ENCODE measurements at places on chromosomes 5 and 9.

GRCh38 chr5:58988938-58989337 lies 406.1 kb downstream of the RAB3C start:
- DNase-seq: no peak

- DNase-seq: no peak
Observed at GRCh38 chr5:116347657-116348056, 227.0 kb downstream of the SEMA6A start.

- DNase-seq: no peak
Observed at GRCh38 chr5:116359592-116359991, 215.0 kb downstream of the SEMA6A start.

DNA sequence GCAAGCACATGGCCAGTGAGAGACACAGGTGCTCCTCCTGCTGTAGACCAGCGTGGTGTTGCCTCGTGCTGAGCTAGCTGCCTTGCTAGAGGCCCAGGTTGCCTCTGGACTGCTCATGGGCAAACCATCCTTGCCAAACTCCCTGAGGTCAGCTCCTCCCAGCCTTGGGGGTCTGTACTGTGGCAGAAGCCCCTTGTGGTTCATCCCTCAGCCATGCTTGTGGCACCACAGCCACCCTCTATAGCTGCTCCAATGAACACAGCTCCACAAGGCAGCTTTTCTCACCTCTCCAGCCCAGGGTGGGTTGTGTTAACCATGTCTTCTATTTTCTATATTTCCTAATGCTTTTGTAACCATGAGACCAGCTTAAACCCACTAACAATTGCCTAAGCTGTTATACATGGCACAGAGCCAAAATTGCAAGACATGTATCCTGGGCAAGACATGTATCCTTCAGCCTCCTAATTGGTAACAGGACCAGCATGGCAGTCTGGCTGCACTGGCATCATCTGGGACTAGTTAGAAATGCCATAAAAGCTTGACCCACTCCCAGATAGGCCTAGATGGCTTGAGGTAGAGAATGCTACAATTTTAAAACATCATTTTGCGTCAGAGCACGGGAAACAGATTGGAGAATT lies 183.1 kb upstream of the S1PR3 start:
- DNase-seq: no peak
